Choroid plexus epithelial cell (primary cell): ENCODE measurements at places on chromosomes 11 and 22.
A peak's percentile ranks its signal among the peaks of the same experiment; 100 is the strongest.

GRCh38 chr11:101929294-101929915, 13.1 kb upstream of the ANGPTL5 start:
- DNase-seq = no peak

DNA sequence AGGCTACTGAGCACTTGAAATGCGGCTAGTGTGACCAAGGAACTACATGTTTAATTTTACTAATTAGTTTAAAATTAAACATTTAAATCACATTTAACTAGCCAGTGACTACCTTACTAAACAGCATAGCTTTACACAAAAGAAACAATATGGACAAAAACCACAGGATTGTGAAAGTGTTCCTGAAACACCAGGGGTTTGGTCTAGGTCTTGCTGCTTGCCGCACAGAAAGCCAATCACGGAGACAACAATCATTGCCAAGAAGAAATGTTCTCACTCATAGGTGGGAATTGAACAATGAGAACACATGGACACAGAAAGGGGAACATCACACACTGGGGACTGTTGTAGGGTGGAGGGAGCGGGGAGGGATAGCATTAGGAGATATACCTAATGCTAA, 309.5 kb downstream of the C11orf87 start:
- DNase-seq = peak; percentile 66

DNA sequence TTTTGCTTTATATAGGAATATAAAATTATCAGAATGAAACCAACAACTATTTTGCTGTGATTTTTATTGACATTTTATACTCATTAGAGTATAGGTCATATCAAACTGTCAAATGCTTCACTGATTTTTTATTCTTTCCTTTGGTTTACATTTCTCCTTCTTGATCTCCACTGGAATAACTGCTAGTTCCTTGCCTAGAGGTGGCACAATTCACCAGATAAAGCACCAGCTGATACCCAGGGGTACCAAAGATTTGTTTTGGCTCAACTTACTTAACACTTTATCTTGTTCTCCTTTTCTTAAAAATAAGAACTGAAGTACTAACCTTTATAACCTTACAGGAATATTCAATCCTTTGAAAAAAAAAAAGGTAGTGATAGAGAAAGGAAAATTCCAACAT, 725.1 kb upstream of the CHORDC1 start:
- DNase-seq = no peak

DNA sequence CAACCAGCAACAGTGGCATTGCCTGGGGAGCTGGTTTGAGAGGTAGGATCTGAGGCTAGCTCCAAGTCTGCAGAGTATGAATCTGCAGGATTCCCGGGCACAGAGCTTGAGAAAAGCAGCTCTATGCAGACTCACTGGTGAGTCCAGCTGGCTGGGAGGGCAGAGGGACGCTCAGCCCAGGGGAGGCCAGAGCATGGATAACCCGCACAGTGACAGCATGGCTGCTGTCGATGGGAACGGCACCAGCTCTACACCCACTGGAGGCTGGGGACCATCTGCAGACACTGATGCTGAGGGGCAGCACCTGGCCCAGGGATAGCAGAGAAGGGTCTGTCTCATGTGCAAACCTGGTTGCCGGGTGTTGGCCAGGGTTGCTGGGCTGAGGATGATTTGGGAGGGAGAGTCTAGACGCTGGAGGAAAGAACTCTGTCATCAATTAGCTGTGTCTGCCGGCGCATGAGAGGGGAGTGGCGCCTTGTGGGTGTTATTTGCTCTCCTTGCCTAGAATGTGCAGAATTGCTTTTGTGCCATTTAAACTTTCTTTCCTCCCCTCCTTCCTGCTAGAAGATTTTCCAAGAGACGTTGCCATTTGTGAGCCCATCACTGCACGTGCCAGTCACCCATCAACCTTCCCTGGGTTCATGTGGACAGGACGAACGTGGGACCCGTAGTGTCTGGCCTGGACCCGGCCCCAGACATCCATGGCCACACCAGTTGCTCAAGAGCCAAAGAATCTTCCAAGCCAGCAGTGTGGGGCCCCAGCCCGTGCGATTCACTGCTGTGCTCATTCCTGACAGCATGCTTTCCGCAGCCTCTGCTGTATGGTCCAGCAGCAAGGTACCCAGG, 19.1 kb upstream of the LINC01488 start:
- DNase-seq = peak; percentile 18

- peak; percentile 68 for DNase-seq
These were observed 22.0 kb upstream of the CD81 start for GRCh38 chr11:2355000-2355644.

GRCh38 chr11:131408025-131408640, 37.7 kb downstream of the NTM start:
- DNase-seq = peak; percentile 26

DNA sequence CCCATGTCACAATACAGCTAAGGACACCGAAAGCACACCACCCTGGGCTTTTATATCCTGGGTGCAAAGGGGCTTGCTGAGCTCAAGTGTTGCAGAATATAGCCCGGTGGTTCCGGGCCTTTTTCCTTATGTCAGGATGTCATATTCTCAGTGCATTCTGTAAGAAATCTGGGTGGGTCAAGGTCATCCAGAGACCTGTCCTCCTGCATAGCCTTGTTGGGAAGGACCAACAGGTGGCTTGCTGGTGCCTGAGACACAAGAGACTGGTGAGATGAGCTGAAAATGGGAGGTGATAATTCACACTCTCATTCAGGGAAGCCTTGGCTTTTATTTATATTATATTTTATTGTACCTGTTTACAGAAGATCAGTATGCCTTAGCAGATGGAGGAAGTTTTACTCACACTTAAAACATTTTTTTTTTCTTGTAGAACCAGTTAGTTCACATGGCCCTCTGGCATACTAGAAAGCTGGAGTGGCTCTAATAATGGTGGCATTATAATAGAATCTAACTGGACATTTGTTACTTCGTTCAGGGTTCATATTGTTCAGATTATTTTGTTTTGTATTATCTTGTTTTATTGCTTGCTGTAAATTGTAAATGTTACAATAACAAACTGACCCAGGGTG, 14.6 kb upstream of the TMEM123 start:
- no peak for DNase-seq

DNA sequence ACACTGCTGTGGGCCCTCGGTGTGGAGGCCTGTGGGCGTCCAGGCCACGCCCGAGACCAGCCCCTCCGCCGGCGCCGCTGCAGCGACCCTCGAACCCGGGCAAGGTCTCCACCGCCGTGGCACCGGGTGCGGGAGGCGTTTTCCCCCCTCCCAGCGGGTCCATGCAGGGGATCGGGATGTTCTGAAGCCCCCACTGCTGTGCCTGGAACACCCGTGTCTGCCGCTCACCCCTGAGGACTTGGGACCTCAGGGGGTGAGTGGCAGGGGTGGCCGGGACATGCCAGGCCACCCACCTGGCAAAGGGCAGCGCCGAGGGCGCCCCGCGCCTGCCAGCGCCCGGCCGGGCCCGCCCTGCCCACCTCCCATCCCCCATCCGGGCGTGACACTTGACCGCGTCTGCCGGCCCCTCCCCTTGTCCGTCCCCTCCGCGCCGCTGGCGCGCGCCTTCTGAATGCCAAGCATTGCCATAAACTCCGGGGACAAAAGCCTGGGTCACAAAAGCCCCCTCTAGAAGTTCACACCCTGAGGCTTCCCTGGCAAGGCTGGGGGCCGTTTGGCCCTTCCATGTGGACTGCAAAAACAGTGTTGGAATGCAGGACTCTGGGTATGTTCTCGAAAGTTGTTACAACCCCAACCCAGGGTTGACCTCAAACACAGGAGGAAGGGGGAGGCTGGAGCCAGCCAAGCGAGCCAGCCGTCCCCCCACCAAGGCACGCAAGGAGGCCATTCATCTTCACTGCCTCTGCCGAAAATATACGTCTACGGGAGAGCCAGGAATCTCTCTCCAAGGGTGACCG, 819 bp upstream of the KCNQ1OT1 start:
- DNase-seq = no peak

DNA sequence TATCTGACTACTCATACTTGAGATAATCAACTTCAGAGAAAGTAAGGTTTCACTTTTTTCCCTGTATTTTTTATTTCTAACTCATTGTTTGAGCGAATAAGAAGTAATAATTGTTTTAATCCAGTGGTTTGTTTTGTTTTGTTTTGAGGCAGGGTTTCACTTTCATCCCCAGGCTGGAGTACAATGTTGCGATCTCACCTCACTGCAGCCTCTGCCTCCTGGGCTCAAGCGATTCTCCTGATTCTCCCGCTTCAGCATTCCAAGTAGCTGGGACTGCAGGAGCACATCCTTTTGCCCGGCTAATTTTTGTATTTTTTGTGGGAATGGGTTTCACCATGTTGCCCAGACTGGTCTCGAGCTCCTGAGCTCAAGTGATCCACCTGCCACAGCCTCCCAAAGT, 8.6 kb downstream of the GTF2H1 start:
- DNase-seq = no peak

DNA sequence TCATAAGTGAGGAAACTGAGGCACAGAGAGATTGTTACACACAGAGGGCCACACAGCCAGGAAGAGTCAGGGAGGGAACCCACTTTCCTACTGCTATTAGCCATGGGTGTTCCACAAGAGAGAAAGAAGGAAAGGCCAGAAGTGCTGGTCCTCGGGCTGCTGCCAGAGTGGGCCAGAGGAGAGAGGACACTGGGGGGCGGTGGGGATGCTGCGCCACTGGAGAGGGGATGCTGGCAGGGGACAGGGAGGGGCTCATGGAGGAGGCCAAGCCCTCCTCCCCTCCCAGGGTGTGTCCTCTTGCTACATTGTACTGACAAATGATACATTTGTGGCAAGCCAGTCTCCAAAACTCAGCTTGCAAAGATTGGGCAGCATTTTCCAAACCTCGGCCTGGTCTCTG, 9.9 kb downstream of the IL10RA start:
- no peak for DNase-seq
